Right cardiac atrium (tissue), 5 donors: ENCODE measurements at places on chromosomes 2 and 18. TPM values are rescaled to one million over a fixed set of nuclear protein-coding genes. Genes with fewer than 3 reads are reported as not detected.

DNA sequence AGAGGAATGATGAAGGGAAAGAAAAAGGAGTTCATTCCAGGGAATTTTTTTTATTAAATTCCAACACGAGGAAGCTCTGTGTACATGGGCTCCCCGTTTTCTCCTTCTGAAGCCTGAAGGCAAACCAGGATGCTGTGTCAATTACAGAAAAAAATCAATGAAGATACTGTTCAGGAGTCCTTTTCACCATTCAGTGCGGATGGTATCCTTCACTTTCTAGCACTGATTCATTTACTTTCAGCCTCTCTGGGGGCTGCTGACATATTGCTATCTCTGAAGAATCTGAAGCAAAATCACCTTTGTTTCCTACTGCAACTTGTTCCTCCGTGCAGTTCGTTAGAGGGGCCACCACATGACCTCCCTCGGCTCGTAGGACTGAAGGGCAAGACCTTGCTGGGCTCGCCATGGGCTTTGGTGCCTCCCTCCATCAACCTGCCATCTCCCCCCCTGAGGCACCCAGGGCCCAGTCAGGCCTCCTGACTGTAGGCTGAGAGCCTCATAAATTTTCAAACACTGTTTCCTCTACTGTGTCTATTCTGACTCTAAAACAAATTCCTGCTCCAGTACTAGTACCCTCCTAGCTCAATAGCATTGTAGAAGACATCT is 25.5 kb upstream of the ST8SIA3 start:
- DNase-seq, result no peak

- no peak for DNase-seq
Observed at GRCh38 chr18:64419156-64419555, 270.3 kb upstream of the LINC00305 start.

DNA sequence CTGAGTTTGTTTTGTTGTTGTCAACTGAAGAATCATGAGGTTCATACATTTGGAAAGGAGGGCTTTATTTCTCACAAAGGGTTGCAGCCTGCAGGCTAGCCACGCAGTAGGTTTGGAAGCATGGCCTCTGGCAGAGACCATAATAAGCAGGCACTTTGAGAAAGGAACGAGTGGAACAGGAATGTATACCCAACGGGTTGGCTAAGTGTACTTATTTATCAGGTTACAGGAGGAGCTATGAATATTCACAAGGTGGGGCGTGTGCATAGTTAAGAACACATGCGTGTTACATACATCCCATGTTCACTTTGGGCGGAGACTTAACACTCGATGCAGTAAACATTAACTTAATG is 30.1 kb upstream of the SH3RF3 start:
- DNase-seq, result no peak

DNA sequence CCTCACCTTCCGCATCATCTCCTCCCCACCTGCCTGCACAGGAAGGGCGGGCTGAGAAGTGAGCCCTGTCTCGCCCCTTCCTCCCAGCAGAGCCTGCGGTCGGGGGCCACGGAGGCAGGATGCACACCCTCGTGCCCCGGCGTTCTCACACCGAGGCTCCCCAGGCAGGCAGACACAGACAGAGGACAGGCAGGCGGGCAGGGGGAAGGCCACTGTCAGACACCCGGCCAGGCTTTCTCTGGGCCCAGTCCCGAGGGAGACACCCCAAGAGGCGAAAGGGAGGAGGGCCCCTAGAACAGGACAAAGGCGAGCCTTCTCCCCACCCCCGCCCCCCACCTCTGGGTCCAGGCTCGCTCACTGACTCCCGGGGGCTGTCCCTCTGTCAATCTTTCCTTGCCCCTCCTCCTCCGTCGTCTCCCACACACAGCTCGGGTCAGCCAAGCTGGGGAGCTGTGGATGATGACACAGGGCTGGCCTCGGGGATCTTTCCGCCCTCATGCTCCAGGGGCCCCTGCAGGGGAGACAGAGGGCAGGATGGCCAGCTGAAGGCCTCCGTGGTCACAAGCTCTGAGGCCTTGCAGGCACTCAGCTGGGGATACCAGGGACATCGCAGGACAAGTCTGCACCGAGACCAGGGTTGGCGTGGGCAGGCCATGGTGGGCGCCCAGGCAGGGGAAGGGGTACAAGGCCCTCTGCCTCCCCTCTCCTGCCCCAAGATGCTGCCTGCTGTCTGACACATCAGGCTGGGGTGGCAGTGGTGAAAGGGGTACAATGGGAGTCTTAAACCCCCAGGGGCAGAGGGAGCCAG is 24.9 kb downstream of the BIN1 start:
- no peak for DNase-seq

- no peak for DNase-seq
Observed at GRCh38 chr2:136119717-136120675, 2.0 kb upstream of the CXCR4 start.

MATN3 gene
- 0.25 TPM for total RNA-seq

GRCh38 chr2:126317790-126318431 is 338.0 kb upstream of the GYPC start:
- DNase-seq, result no peak

GRCh38 chr2:64950226-64951160 is 38.7 kb upstream of the SLC1A4 start:
- no peak for DNase-seq

SERPINB5 gene
- total RNA-seq, result not detected

DNA sequence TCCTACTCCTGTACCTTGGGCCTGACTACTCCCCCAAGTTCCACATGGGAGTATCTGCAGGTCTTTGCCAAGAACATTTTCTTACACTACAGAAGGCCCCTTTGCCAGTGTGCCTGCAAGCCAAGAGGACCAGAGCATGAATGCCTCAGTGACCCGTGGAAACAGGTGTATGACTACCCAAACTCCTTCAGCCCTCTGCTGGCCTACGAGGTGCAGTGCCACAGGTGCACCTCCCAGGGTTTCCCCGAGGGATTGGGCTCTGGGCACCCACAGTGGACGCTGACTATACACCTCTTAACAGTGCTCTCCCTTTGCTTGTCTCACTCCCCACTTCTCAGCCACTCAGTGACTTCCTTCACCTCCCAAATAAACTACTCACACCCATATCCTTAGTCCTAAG is 91.4 kb downstream of the COL6A3 start:
- no peak for DNase-seq

REG3A gene
- total RNA-seq, result 1.9 TPM

RAB10 gene
- total RNA-seq, result 99.5 TPM

DNA sequence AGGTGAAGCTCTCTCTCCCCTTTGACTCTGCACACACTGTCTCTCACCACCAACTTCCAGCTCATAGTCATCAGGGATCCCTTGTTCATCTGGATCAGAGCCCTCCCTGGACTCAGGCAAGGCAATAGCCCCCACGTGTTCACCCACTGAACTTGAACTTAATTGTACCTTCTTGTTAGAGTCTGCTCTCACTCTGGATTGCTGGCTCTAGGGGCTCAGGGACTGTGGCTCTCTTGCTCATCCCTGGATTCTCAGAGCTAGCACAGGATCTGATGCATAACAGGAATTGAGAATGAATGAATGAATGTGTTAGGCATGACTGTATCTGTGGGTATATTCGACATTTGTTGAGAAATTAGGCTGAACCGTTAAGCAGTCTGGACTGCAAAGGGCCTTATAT is 16.7 kb upstream of the ASAP2 start:
- no peak for DNase-seq

DNA sequence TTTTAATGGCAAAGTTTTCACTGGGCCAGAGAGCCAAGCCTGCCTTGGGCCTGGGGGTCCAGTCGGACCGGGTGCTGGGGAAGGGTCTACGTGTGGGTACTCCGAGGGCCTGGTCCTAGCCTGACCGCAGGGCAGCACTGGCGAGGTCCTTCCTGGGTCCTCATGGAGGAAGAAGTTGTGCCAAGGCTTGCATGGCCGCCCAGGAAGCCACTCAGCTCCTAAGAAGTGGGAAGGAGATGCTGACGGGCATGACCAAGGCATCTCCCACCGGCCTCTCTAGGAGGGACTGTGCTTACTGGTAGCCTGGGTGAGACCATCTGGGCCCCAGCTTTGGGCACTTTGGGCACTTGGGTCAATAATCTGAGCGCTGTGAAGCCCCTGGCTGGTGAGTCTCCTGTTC is 22.6 kb downstream of the CIB4 start:
- no peak for DNase-seq

DNA sequence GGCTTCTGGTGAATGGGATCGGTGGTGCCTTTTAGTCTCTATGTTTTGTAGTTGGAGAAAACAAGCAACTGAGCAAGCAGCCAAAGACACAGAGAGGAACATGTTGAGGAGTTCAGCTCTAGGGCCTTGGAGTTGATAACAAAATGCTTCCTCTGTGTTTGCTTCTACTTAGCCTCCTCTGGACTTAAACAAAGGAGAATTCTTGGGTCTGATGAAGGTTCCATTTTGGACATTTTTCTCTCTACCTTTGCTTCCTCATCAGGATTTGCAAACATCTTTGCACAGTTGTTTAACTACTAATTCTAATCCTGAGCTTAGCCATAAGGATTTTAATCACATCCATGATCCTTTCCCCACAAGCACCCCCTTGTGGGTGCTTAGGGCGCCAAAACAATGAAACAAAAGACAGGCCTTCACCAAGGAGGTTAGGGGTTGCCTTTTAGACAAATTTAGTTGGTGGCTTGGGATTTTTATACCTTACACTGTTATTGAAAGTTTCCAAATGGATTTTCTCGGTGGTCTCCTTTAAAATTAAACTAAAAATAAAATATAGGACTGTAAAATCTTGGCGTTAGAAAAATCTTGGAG is 148.5 kb upstream of the SATB2 start:
- DNase-seq, result no peak

COL4A3 gene
- 11.0 TPM for total RNA-seq

BMPR2 gene
- total RNA-seq, result 57.4 TPM

LIMS4 gene
- total RNA-seq, result 3.0 TPM

DNA sequence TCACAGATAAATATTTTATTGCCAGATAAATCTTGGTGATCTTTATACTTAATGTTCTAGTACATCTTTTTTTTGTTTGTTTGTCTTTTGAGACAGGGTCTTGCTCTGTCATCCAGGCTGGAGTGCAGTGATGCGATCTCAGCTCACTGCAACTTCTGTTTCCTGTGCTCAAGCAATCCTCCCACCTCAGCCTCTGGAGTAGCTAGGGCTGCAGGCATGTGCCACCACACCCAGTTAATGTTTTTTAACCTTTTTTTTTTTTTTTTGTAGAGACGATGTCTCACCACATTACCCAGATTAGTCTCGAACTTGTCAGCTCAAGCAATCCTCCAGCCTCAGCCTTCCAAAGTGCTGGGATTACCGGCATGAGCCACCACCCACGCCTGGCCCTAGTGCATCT is 9.1 kb upstream of the C1GALT1C1L start:
- DNase-seq, result no peak

GRCh38 chr2:41859615-41860514 is 188.0 kb upstream of the PKDCC start:
- DNase-seq, result no peak

EVX2 gene
- total RNA-seq, result not detected

DNA sequence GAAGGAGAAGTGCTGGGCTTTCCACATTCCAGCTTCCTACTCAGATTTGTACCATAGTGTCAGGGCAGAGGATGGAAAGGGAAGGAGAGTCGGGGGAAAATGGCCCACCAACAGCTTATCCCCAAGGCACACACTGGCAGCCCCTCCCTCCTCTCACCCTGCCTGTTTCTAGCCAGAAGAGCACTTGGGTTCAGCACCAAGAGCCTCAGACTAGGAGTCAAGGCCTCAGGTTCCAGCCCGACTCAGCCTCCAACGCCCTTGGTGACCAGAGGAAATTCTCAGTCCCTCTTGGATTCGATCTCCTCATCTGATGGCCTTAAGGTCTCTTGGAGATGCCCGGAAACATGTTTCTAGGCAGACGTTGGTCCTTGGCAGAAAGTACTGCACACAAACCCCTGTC is 53.9 kb downstream of the TNS1 start:
- DNase-seq, result no peak

- peak; percentile 93 for DNase-seq
Observed at GRCh38 chr2:14632133-14632936, at the start of gene LRATD1. Gene LRATD1, plus strand, starts transcription at chr2:14632717. Its CDS starts 1,263 bp downstream, at chr2:14633980.

- no peak for DNase-seq
Observed at GRCh38 chr2:118380915-118381653, 292.8 kb downstream of the INSIG2 start.

STPG4 gene
- total RNA-seq, result not detected

DNA sequence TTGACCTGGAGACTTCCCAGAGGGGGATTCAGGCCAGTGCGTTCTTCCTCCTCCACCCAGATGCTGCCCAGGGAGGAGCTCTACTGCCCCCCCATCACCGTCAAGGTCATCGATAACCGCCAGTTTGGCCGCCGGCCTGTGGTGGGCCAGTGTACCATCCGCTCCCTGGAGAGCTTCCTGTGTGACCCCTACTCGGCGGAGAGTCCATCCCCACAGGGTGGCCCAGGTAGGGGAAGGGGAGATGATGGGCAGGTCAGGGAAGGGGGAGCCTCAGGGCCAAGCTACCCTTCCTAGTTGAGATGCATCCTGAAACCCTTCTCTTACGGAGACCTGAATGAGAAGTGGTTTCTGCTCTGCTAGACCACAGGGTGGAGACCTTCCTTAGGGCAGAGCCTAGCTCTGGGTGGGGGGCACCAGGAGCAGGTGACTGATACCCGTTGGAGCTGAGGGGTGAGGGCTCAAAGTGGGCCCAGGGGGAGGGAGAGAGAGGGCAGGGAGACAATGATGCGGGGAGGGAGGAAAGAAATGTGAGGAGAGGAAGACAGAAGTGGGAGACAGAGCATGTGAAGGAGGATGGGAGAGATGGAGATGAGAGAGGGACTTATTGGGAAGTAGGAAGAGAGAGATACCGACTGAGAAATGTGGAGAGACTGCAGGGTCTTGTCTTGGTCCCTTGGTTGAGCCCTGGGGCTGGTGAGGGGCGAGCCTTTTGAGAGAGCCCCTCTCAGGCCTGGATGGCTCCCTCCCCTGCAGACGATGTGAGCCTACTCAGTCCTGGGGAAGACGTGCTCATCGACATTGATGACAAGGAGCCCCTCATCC is 159.4 kb downstream of the DYSF start:
- peak; percentile 30 for DNase-seq

DLGAP1 gene
- not detected for total RNA-seq
